ENCODE measurements at places on chromosomes 11 and 22.
A peak's percentile ranks its signal among the peaks of the same experiment; 100 is the strongest.

GRCh38 chr11:107329164-107329563, 128.5 kb downstream of the CWF19L2 start:
- DNase-seq: no peak

DNA sequence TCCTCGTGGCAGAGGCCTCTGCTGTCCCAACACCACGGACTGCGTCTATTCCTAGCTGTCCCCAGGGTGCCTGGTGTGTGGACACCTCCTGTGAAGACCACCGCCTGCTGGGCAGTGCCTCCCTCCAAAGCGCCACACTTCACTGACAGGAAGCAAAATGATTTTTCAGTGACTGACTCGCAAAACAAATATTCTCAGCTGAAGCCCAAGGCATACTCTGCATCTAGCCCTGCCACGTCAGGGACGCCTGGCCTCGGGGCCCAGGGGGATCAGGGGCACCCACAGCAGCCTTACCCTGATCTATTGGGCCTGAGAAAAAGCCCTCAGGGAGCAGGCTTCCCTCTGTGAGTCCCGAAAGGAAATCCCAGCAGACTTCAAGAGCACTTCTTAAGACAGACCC, 2.2 kb downstream of the BRD1 start:
- no peak for DNase-seq

- DNase-seq: no peak
Observed at GRCh38 chr11:9367551-9367950, 16.9 kb upstream of the IPO7 start.

DNA sequence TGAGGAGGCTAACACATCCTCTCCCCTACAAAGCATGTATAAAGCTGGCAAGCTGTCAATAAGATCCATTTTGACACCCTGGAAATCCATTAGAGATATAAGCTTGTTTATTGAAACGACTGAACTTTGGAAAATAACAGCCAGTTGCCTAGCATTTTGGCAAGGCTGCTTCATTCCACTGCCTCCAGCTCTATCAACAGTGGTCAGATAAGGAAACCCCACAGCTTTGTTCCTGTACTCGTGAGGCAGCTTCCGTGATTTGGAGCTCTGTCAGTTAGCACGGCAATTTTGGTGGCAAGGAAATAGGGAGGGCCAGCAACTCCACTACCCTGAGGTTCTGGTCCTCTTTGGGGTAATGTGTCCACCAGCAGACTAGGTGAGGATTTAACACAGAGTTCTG, 2.0 kb upstream of the OR51S1 start:
- DNase-seq: no peak

DNA sequence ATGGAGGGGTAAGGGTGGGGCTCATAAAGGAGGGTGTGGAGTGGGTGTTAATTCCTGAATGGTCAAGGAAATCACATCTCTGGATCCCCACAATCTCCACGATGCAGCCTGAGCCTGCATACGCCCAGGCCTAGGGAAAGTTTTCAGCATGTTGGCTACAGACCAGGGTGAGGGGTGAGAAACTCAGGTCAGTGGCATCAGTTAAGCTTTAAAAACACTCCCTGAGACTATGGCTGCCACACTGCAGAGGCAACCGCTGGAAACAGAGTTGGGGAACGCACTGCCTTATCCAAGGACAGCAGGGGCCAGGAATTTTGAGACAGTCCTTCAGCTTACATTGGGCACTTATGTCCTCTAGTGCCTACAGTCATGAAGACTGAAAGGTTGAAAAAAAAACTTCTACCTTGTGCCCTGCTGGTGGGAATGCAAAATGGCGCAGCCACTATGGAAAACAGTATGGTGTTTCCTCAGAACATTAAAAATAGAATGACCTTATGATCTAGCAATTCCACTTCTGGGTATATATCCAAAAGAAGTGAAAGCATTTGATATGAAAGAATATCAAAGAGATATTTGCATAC, 19.7 kb downstream of the DKK3 start:
- no peak for DNase-seq

DNA sequence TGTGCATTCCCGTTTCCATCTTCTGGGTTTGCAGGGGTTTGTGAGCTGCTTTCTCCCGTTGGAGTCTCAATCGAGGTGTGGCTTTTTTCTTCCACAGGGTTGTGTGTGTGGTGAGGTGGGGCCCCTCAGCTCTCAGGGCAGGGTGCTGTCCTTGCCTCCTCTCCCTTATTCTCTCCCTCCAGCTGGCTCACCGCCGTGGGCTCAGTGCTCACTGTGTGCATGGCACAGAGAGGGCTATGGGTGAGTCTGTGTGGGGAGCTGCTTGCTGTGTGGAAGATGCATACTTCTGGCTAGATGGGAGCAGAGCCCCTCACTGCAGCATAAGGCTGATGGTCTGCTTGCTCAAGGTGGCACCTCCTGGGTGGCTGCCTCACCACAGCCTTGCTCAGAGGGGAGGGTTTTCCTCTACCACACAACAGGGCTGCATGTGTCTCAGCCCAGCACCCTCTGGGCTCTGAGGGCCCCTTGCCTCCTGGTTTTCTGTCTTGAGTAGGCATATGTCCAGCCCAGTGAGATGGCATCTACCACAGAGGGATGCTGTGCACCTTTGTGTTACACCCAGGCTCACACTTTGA, 203.1 kb upstream of the B3GAT1 start:
- no peak for DNase-seq

GRCh38 chr11:57649826-57650738, at the start of gene YPEL4:
TSS of gene YPEL4 (minus strand) at chr11:57649912. CDS start at chr11:57647107, 2,805 bp downstream.
- DNase-seq: peak; percentile 38
